Central memory CD8-positive, alpha-beta T cell (primary cell): ENCODE measurements at places on chromosomes 1 and 21.
A peak's percentile ranks its signal among the peaks of the same experiment; 100 is the strongest.

GRCh38 chr1:188386161-188386560, 1557.4 kb downstream of the PLA2G4A start:
- no peak for DNase-seq

DNA sequence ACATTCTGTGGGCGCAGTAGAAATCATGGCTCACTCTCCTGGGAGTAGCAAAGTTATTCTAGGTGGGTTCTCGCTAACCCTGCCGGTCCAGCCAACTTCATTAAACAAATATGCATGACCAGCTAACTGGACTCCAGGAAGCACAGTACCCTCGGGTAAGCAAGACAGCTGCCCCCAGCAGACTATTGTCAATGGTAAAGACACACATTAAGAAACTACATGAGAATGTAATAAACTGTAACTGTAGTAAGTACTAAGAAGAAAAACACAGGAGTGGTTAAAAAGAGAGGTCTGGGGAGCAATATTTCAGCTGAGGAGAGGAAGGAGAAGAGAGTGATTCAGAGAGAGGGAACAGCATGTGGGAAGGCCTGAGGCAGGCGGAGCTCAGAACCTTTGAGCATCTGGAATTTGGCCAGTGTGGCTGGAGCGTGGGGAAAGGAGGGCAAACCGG, 7.4 kb downstream of the SLC2A5 start:
- DNase-seq, result no peak

DNA sequence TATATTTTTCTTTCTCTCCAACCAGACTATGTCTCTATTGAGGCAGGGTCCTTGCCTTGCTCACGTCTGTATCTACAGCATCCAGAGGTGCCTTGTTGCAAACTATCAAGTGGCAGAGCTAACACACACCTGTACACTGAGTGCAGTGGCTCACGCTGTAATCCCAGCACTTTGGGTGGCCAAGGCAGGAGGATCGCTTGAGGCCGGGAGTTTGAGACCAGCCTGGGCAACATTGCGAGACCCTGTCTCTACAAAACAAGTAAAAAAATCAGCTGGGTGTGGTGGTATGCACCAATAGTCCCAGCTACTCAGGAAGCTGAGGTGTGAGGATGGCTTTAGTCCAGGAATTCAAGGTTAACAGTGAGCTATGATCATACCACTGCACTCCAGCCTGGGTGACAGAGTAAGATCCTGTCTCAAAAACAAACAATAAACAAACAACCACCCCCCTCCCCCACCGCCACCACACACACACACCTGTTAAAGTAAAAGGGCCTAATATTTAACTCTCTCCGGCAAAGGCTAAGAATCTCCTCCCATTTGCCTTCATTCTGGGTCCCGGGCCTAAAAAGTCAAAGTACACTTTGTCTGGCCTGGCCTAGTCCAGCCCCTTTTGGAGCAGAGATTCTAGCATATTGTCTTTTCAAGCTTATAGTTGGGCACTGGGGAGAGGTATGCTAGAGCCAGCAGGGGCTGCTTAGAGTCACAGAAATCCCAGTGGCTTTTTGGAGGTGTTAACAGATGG, 9.5 kb upstream of the SLFNL1 start:
- DNase-seq, result no peak

DNA sequence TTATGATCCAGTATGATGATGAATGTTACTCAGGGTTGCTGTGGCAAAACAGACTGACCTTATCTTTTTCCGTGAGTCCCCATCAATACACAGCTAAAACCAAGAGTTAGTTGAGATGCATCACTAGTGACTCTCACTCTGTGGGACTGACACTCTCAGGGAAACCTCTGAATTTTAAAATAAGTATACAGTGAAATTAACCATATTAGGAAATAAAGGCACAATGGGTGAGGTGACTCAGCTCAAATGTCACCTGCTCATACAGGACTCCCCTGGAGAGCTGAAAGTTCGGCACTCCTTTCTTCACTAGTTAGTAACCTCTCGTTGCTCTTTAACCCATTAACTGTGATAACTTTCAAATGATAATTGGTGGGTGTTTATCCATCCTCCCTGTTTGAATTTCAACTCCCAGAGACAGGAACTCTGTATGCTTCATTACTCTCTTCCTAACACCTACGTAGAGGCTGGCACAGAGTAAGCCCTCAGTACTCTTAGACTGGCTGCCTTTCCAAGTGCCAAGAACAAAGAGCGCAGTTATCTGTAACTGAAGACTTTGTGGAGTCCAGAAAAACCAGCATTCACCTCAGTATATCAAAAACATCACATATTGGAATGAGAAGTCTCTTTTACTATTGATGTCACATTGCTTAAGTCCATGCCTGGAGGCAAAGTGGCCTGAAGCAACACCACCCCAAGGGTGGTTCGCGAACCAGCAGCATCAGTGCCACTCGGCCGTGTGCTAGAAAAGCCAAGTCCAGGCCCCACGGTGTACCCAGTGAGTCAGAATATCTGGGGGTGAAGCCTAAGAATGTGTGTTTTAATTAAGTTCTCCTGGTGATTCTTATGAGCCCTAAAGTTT, 91.1 kb downstream of the NIBAN1 start:
- no peak for DNase-seq

- DNase-seq, result no peak
These were observed 126.0 kb downstream of the KIAA0319L start for GRCh38 chr1:35431173-35431599.

DNA sequence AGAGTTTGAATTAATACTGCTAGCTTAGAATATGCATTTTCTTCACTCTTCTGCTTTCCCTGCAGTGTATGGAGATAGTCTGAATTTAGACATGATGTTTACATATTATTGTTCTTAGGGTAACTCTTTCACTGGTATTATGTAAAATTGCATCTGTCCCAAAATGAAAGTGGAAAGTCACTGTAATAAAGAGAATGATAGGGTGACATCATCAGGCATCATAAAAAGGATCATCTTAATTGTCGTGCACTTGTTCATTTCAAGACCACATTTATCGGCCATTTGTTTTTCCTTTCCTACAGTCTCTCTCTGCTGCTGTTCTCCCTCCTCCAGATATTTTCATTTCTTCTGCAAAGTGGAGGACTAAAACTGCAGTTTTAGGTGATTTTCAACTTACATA, 61.9 kb upstream of the ZNF281 start:
- DNase-seq, result no peak

DNA sequence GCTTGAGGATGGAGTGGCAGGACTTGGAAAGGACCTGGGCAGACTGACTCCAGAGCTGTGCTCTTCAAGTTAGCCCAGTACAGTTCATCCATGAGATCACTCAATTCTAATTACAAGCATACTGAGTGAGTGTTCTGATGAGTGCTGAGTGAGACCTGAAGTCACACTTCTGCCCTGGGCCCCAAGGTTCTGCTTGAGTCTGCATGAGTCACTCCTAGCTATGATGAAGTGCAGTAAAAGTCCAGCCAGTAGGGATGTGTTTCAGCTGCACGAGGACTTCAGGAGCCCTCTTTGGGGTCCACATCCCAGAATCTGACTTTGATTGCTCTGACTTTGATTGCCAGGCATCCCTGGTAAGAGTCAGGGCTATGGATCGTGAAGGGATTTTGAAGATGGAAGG, 35.8 kb downstream of the PLEKHA6 start:
- no peak for DNase-seq

DNA sequence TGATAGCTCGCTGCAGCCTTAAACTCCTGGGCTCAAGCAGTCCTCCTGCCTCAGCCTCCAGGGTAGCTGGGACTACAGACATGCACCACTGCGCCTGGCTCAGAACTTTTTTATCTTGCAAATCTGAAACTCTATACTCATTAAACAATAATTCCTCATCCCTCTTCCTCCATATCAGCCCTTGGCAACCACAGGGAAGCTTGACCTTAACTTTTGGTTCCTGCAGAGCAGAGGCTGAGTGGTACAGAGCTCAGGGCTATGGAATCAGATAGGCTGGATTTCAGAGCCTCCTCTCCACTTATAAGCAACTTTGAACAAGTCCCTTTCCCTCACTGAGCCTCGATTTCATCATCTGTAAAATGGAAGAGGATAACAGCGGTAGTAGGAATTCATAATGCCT, 47.4 kb downstream of the ECE1 start:
- DNase-seq, result no peak

DNA sequence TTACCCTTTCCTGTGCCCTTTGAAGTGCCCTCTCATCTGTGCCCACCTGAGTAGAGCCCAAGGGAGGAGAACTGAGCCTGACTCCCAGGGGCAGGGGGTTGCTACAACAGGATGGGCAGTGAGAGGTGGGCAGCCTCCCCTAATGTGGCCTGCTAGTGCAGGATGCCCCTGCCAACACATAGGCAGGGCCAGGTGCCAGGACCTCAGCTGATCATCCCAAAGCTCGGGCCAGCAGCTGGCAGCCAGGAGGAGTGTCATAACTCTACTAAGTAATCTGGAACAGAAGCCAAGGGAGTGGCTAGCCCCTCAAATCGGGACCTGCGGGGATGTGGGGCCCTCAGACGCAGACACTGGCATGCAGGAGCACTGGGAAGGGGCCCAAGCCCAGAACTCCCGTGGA, 208.8 kb upstream of the RAB4A start:
- no peak for DNase-seq

DNA sequence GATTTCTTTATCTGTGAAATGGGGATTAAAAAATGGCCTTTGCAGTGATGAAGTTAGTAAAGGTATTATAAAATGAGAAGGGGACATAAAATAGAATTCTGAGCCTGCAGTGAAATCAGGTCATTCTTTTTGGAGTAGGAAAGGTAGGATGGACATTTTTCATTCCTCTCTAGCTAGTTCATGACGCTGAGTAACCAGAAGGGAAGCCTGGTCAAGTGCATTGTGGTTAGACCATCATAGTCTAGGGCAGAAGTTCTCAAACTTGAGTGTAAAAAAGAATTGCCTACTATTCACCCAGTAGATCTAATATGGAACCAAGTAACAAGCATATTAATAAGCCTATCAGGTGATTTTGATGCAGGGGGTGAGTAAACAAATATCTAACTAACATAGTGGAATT, 50.8 kb downstream of the TGFB2 start:
- DNase-seq, result no peak

DNA sequence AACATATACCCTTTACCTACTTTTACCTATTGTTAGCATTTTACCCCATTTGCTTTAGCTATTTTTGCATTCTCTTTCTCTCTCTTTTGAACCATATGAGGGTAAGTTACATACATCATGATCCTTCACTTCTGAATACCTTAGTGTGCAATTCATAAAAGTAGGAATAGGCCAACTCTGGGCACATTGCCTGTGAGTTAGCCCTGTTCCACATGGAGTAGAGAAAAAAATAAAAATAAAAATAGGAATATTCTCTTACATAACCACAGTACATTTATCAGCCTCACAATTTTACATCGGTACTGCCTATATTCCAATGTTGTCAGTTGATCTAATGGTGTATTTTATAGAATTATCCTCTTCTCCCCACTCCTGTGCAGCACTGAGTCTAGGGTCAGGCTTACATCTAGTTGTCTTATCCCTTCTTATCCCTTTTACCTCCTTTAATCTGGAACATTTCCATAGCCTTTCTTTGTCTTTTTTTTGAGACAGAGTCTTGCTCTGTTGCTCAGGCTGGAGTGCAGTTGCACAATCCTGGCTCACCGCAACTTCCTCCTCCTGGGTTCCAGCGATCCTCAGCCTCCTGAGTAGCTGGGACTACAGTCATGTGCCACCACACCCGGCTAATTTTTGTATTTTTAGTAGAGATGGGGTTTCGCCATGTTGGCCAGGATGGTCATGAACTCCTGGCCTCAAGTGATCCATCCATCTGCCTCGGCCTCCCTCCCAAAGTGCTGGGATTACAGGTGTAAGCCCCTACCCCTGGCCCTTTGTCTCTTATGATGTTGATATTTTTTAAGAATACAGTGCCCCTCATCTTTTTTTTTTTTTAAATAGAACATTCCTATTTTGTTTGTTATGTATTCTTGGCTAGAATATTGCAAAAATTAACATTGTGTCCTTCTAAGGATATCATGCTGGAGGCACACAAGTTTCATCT, 11.1 kb upstream of the SLC30A1 start:
- no peak for DNase-seq

DNA sequence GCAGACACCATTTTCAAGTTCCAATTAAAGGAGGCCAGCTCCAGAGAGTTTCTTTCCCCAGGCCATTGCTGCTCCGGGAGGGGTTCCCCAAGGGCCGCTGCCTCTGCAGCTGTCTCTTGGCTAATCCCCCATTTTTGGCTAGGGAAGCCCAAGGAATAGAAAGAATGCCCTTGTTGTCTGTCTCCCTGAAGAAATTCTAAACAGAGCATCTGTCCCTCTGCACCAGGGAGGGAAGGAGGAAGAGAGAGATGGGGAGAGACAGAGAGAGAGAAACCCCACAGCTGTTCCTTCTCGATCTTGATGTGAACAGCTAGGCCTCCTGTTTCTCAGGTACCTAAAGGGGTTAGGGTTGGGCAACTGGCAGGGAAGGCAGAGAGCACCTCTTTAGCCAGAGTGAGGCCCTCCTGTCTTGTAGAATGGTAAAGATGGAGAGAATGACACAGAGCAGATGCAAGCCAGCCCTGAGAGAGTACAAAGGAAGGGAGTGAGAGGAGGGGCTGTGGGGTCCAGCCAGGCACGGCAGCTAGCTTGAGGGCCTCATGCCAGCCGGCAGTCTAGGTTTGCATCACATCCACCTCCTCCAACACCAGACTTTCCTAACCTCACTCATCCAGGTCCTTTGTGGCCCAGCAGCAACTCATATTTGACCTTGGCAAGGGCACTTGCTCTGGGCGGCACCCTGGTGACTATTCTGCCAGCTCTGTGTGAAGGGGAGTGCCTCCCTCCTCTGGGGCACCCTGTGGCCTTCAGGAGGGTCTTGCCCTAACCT, 13.1 kb downstream of the OPTC start:
- no peak for DNase-seq

DNA sequence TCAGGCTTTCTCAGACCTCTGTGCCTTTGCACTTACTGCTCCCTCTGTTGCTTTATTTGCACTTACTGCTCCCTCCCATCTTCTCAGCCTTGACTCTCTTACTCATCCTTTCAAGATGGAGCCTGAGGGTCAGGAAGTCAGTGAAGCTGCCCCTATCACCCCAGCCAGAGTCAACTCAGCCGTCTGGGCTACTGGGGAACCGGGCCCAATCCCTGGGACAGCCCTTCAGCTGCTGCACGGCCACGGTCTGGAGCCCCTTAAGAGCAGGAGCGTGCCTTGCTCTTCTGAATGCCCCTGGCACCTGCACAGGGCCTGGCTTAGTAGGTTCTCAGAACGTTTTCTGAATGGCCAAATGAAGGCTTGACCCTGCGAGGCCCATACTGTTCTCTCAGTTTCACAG, 244.4 kb downstream of the FOXD2 start:
- no peak for DNase-seq

DNA sequence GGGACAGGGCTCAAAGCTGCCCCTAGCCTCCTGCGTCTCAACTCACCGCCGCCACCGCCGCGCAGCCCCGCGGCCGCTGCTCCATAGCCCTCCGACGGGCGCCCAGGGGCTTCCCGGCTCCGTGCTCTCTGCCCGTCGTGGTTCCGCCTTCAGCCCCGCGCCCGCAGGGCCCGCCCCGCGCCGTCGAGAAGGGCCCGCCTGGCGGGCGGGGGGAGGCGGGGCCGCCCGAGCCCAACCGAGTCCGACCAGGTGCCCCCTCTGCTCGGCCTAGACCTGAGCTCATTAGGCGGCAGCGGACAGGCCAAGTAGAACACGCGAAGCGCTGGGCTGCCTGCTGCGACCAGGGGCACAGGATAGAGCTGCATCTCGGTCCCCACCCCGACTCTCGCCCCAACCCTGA, at the start of gene TNFRSF25:
TNFRSF25 (minus strand) TSS at position 151 of the 400 bp plus-strand sequence; CDS start at position 85, 66 bp downstream.
- DNase-seq, result peak; percentile 34

GRCh38 chr1:235093013-235093695, 35.5 kb downstream of the TOMM20 start:
- DNase-seq, result no peak

- no peak for DNase-seq
These were observed 11.8 kb upstream of the RPL5 start for GRCh38 chr1:92820024-92820423.
